Lower lobe of right lung (tissue), 2 donors: ENCODE measurements at places on chromosomes 5 and 9. TPM values are rescaled to one million over a fixed set of nuclear protein-coding genes. Genes with fewer than 3 reads are reported as not detected.

DNA sequence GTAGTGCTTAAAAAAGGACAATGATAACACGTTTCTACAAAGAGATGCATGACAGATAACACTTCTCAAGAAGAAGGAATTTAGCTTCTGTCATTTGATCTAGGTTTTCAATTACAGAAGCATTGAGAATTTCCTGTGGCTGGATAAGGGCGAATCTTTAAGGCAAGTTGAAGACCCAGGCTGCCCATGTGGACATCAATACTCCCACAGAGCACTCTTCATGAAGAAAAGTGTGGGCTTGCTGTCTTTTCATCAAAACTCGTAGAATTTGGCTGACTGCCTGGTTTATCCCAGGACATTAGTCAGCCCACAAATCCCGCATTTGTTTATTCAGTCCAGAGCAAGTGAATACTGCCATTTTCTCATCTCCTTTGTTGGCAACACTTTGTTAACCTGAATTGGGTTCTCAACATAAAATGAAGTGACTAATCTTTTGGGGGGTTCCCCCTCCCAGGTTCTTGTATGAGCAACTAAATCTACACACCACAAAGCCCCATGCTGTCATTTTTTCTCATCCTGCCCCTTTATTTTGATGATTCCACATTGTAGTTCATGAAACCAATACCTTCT lies 43.4 kb upstream of the CDKN2B start:
- DNase-seq, result no peak

DNA sequence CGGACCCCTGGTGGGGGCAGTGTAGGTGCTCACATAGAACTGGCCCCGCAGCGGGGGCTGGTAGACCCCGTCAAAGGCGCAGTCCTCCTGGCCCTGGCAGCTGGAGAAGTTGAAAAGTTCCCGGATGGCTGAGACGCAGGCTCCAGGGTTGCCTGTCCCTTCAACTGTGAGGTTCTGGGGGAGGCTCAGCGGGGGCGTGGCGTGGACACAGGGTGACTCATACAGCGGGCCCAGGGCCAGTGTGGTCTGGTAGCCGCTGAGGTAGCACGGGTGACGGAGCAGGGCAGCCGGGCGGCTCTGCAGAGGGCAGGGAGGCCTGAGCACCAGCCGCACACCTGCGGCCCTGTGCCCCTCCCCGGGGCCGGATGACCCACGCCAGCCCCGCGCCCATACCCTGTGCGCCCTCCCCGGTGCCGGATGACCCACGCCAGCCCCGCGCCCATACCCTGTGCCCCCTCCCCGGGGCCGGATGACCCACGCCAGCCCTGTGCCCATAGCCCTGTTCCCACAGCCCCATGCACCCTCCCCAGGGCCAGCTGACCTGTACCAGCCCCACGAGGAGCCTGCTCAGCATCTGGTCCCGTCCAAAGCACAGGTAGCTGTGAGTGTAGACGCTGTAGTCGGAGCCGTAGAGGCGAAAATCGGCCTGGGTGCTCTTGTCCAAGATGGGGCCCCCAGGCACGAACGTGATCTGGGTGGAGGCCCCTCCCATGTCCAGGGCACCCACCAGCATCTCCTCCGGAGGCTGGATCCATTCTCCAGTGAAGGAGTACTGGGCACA lies 5.0 kb downstream of the ENTPD8 start:
- peak; percentile 80 for DNase-seq

DNA sequence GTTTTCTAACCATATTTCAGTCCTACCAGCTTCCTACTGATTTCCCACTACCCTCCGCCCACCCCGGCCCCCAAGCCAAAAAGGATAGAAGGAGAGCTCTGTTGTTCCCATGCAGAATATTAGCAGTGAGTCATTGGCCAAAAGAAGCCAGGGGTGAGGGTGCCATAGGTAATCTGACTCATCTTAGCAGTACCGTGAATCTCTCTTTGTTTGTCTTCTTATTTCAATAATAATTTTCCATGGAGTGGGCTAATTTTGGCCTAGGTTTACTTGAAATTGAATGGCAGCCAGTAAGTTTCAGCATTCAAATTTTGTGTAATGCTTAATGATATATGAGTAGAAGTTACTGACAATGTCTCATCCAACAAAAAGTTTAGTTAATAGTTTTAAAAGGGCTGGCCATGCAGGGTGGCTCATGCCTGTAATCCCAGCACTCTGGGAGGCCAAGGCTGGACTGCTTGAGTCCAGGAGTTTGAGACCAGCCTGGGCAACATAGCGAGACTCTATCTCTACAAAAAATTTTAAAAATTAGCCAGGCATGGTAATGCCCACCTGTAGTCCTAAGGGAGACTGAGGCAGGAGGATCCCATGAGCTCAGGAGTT lies 74.2 kb downstream of the C9orf152 start:
- DNase-seq, result no peak

- no peak for DNase-seq
Measured at GRCh38 chr9:93461821-93462220, 8.4 kb upstream of the FAM120AOS start.

- DNase-seq, result no peak
Measured at GRCh38 chr5:1634337-1634661, 110.5 kb upstream of the LPCAT1 start.

The FBXW2 gene
- 76.7 TPM for total RNA-seq

DNA sequence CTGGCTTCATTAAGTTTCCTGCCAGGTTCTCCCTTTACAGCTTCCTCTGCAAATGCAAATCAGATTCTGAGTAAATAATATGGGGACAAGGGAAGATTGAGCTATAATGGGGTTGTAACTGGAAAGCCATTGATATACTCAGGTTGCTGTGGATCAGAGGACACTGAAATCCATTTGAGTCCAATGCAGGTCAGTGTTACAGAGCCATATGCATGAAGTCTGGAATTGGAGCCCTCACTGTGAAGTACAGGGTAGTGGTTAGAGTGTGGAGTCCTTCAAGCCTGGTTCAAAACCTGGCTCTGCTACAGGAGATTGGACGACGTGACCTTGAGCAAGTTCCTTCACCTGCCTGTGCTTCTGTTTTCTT lies 48.7 kb downstream of the TIMD4 start:
- no peak for DNase-seq

The UGT3A1 gene
- total RNA-seq, result not detected

GRCh38 chr5:100790170-100790665 lies 112.9 kb downstream of the ST8SIA4 start:
- DNase-seq, result no peak

The SLC12A2 gene
- 24.1 TPM for total RNA-seq

GRCh38 chr5:72018143-72018803 lies 89.0 kb upstream of the MAP1B start:
- peak; percentile 47 for DNase-seq

The ENHO gene
- total RNA-seq, result 0.59 TPM

The GARIN3 gene
- not detected for total RNA-seq

GRCh38 chr5:167969998-167970397 lies 321.4 kb upstream of the WWC1 start:
- no peak for DNase-seq

- DNase-seq, result no peak
Measured at GRCh38 chr5:110852053-110852452, 113.2 kb downstream of the SLC25A46 start.

- DNase-seq, result no peak
Measured at GRCh38 chr5:14917719-14918118, 46.1 kb upstream of the ANKH start.

DNA sequence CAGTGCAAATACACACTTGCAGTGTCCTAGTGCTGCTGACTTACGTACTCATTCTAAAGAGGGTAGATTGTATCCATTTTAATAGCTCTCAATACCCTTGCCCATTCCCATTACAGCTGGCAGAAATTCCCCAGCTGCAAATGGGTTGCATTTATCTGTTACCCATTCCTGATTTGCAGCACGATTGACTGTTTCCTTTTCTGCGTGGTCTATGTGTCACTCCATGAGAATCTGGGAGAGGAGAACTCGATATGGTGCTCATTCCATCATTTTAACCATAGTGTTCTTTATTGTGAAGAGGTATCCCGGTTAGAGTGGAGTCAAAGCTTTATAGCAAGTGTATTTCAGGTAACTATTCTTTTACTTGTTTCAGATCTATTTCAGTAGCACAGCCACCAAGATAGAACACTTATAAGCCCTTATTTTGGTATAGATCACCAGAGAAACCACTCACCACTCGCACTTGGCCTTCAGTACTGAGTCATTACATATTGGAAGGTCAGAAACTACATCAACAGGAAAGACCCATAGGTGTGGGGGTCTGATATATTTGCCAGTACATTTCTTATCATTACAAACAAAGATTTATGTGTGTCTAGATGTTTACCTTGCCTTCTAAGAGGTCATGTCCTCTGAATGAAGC lies 139.5 kb downstream of the MUSK start:
- DNase-seq, result no peak

GRCh38 chr5:58127255-58128220 lies 332.3 kb downstream of the PLK2 start:
- no peak for DNase-seq

The PRDM12 gene
- total RNA-seq, result not detected
